Right kidney (tissue), 9 donors: ENCODE measurements at places on chromosomes 13 and 19.
A peak's percentile ranks its signal among the peaks of the same experiment; 100 is the strongest.

- DNase-seq: no peak
These were observed 16.2 kb downstream of the LAIR2 start for GRCh38 chr19:54518844-54519243.

DNA sequence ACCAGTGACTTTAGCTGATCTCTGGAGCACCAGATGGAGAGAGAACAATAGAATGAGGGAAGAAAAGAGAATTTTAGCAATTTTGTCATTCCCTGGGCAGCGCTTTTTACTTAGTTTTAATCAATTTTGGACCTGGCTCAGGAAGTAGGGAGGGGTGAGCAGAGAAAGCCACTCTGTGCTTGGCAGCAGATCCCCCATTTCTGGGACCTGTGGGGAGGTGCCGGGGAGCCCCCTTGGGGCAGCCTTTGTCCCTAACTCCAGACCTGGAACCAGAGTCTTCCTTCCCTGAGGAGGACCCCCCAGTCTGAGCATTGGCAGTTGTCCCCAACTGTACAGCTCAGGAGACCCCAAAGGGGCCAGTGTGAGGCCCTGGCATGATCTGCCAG lies 10.5 kb downstream of the LYL1 start:
- DNase-seq: no peak

DNA sequence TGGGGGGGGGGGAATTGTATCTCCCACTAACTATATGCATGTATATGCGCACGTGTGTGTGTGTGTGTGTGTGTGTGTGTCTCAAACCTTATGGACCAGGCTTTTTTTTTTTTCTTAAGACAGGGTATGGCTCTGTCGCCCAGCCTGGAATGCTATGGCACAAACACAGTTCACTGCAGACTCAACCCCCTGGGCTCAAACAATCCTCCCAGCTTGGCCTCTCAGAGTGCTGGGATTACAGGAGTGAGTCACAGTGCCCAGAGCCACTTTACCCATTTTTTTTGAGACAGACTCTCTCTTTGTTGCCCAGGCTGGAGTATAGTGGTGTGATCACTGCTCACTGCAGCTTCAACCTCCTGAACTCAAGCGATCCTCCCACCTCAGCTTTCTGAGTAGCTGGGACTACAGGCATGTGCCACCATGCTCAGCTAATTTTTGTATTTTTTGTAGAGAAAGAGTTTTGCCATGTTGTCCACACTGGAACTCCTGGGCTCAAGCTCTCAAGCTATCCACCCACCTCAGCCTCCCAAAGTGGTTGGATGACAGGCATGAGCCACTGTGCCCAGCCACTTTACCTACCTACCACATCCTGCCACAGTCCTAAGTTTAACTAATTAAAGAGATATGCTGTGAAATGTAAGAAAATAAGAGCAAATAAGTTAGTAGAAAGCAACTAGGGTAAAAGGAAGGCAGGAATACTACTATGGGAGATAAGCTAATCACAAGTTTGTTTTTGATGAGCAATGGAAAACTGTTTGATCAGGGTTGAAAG lies 2.4 kb downstream of the ZMYM5 start:
- DNase-seq: peak; percentile 2

- no peak for DNase-seq
These were observed 15.4 kb downstream of the SGTA start for GRCh38 chr19:2767688-2768087.

GRCh38 chr13:46551410-46552302 lies 1.3 kb upstream of the LRCH1 start:
- peak; percentile 45 for DNase-seq

DNA sequence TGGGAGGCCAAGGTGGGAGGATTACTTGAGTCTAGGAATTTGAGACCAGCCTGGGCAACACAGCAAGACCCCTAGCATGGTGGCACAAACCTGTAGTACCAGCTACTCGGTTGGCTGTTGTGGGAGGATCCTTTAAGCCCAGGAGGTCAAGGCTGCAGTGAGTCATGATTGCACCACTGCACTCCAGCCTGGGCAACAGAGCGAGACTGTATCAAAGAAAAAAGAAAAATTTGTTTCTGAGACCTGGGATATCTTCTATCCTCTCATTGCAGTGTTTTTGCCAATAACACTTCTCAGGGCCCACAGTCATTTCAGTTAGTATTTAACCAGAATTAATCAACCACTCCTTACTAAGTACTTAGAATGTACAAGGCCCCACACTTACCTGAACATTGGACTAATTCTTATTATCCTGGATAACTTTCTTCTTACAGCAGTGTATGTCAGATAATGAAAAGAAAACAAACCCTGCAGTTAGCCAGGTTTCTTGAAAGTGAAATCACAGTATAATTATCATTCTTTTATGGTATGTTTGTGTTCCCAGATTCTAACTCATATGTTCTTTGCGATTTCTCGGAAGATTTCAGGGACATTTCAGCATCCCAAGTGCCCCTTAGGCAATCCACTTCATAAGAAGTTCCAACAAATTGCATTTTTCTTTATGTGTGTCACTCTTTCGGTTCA lies 75.6 kb upstream of the KLF5 start:
- no peak for DNase-seq

DNA sequence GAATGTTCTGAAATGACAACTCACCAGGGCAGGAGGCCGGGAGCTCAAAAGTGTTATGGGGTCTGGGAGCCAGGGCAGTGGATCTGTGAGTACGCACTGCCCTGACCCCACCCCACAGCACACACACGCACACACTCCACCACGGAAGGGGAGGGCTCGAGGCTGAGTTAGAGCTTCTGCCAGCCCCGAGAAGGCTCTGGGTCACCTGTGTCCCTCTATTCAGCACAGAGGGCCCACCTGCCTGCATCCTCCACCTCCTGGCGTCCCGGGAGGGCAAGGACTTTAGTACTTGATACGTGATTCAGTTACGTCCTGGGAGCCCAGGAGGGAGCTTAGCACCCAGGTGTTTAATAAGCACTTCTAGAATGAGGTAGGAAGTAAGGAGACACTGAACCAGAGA lies 190.0 kb upstream of the GPR12 start:
- DNase-seq: no peak

GRCh38 chr13:95207769-95208366 lies 93.4 kb downstream of the ABCC4 start:
- peak; percentile 33 for DNase-seq

- no peak for DNase-seq
These were observed 9.9 kb upstream of the SELENOW start for GRCh38 chr19:47768604-47769003.

DNA sequence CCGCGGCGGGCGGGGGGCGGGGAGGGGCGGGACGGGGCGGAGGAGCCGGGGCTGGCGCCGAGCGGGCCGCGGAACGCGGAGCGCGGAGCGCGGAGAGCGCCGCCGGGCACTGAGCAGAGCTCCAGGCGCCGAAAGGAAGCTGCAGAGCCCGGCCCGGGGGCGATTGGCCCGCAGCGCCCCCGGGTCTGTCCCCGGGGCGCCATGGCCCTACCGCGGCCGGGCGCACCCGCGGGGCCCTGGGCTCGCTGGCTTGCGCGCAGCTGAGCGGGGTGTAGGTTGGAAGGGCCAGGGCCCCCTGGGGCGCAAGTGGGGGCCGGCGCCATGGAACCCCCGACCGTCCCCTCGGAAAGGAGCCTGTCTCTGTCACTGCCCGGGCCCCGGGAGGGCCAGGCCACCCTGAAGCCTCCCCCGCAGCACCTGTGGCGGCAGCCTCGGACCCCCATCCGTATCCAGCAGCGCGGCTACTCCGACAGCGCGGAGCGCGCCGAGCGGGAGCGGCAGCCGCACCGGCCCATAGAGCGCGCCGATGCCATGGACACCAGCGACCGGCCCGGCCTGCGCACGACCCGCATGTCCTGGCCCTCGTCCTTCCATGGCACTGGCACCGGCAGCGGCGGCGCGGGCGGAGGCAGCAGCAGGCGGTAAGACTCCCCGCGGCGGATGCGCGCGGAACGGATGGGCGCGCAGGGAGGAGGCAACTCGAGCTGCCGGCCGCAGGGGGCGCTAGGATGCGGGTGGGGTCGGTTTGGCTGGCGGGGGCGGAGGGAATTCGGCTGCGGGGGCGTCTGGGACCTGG lies at the start of gene PDE4A:
Gene PDE4A, plus strand, starts transcription at position 95 of the 796 bp plus-strand sequence. Its CDS starts 227 bp downstream, at position 322.
- DNase-seq: peak; percentile 66

- no peak for DNase-seq
These were observed 17.7 kb downstream of the STK24 start for GRCh38 chr13:98559169-98559568.

GRCh38 chr13:27952876-27953675 lies 16.0 kb downstream of the CDX2 start:
- peak; percentile 39 for DNase-seq

DNA sequence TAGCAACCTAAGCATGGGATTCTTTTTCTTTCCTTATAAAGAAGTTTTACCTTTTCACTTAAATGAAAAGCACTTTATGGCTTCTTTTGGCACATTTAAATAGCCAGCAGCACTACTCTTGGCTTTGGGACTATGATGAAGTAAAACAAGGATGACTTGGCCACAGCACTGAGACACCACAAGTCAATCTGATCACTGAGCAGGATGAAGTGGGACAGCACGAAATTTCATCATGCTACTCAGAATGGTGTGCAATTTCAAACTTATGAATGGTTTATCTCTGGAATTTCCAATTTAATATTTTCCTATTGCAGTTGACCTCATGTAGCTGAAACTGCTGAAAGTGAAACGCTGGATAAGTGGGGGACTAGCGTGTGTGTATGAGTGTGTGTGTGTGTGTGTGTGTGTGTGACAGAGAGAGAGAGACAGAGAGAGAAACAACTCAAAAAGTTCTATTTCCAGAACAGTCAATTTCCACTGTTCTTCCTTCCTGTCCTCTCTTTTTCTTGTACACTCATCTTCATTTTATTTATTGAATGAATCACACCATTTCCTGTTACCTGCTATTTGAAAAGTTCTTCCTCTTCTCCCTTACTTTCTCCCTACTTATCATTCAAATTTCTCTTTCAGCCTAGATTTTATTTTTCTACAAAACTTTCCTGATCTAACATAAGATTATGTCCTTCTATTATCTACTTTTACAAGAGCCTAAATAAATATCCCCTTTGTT lies 414.2 kb upstream of the MIR17HG start:
- no peak for DNase-seq

- no peak for DNase-seq
These were observed 629 bp downstream of the IZUMO4 start for GRCh38 chr19:2097203-2097885.

DNA sequence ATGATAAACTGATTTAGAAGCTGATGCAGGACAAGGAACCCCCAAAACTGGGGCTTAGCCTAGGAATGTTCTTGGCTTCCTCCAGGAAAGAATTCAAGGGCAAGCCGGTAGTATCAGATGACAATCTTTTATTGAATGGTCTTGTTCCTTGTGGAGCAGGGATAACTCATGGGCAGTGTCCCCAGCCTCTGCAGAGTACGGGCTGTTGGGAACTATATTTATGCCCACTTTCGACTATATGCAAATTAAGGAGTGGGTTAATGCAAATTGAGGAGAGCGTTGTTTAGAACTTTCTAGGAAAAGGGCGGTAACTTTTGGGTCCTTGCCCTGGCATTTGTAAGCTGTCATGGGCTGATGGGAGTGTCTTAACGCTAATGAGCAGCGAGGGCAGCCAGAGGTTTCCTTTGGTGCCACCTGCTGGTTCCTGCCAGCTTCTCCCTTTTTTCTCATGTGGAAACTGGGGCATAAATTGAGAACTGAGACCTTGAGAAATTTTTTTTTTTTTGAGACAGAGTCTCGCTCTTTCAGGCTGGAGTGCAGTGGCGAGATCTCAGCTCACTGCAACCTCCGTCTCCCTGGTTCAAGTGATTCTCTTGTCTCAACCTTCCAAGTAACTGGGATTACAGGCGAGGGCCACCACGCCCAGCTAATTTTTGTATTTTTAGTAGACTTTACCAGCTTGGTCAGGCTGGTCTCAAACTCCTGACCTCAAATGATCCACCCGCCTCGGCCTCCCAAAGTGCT lies 79.4 kb upstream of the ABCC4 start:
- peak; percentile 75 for DNase-seq

GRCh38 chr13:44230736-44231135 lies 142.9 kb upstream of the SERP2 start:
- DNase-seq: no peak

DNA sequence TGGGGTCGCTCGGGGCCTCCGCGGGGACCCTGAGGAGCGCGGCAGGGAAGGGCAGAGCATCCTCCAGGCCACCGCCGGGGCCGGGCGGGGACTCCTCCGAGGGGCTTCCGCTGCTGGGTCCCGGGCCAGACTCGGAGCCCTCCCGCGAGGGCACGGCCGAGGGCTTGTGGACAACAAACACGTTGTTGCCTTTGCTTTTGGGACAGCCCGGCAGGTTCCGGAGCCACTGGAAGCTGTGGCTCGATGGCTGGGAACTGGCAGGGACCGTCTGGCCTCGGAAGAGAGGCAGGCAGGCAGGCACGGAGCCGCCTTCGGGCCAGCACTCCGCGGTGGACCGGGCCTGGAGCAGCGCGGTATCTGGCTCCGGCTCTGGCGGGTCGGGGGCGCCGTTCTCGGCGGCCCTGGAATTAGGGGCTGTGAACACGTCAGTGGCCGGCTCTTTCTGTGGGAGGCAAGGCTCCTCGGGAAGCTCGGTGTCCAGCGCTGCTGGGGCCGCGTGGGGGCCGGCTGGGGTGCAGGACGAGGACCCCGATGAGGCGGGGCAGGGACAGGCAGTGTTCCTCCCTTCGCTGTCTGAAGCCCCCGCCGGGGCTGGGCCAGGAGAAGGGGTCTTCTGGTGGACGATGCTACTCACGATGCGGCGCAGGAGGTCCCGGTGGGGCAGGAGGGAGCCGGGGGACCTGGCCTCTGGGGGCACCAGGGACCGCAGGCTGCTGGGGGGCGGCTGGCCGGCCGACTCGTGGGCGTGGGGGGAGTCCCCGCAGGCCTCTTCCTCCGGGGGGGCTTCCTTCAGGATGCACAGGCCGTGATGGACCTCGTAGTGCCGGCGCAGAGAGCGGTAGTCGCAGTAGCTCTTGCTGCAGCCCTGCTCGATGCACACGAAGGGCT lies 27.6 kb downstream of the ZNF541 start:
- DNase-seq: peak; percentile 53

DNA sequence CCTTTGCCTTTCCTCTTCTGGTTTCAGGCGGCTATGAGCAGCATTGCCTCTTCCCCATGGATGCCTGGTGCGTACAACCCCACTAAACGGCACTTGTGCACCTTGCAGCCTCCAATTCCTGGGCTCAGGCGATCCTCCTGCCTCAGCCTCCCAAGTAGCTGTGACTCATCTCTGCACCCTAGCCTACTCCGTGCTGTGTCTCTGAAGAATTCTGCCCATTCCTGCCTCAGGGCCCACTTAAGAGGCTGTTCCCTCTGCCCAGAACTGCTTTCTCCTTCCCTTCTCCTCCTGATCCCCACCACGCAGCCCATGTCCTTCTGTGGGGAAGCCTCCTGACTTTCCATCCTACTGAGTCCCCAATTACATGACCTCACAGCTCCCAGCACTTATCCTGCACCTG lies 142.2 kb upstream of the ZNF507 start:
- DNase-seq: no peak

DNA sequence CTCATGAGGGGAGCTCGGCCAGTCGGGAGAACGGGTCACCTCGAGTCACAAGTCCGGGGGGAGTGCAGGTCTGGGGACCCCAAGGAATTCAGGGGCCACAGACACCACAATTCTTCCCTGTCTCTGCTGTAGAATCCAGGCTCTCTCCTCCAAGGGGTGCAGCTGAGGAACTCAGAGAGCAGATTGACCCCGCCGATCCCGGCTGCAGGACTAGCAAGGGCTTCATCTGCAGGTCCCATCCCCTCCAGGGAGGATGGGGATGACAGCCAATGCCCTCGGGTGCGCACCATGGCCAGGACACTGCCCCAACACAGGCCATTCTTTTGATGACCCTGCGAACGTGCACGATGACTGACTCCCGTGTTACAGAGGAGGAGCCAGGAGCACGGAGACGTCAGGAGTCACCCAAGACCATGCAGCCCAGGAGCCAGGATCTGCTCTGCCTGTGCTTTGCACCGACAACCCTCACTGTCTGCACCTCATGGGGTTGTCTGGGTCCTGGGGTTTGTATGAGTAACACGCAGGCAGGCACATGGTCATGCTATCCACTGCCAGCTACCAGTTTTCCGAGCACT lies 48.5 kb upstream of the TUBGCP3 start:
- DNase-seq: no peak
